ENCODE measurements at places on chromosomes 5 and 9.

DNA sequence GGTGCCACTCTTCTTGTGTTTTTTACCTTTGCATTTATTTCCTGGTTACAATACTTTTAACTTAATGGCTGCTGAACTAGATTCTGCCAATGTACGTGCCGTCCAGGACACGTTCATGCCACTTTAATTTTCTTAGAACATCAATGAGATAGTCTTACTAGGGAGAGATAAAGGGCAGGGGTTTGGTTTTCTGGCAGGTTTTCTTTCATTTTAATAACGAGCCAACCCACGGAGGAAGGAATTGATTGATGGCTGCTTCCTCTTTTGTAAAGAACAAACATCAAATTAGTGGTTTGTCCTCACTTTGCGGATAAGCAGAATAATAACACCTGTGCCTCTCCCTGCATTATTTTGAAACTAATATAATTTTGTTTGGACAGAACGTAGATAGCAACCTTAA, 135.7 kb downstream of the DOCK8 start:
- DNase-seq: no peak

GRCh38 chr9:120619751-120620655, 40.0 kb upstream of the CDK5RAP2 start:
- DNase-seq: peak; percentile 16

- no peak for DNase-seq
Measured at GRCh38 chr5:127307868-127308267, 17.3 kb downstream of the MEGF10 start.

GRCh38 chr9:30201024-30201423, 2183.4 kb upstream of the ACO1 start:
- no peak for DNase-seq

GRCh38 chr9:107513464-107514100, 24.0 kb upstream of the KLF4 start:
- no peak for DNase-seq

DNA sequence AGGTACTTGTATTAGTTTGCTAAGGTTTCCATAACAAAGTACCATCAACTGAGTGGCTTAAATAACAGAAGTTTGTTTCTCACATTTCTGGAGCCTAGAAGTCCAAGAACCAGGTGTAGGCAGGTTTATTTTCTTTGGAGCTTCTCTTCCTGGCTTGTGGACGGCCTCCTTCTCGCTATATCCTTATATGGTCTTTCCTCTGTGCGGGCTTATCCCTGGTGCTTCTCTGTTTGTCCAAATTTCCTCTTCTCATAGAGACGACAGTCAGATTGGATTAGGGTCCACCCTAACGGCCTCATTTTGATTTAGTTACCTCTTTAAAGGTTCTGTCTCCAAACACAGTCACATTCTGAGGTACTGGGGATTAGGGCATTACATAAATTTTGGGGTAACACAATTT, 88.3 kb downstream of the RMI1 start:
- DNase-seq: no peak

- DNase-seq: no peak
Measured at GRCh38 chr9:131449276-131449675, 53.4 kb upstream of the POMT1 start.

DNA sequence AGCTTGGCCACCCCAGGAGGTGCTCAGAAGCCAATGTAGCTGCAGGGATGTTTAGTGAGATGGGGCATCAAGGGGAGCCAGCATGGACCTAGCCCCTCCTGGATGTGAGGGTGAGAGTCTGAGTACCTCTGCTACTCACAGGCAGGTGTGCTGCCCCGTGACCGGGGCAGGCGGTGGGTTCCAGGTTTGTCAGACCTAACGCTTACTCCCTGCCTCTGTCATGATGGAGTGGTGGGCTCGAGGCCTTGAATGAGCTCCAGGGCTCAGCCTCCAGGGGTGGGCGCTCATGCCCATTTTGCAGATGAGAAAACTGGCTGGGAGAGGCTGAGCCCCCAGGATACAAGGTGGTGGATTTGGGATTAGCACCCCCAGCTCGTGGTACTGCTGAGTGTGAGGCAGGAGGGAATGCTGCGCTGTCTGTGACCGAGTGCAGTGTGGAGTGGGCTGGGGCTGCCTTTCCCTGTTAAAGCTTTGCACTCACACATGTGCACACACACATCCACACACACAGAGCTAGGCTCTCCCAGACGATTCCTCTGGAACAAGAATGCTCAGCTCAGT, 1.5 kb downstream of the RXRA start:
- no peak for DNase-seq

GRCh38 chr9:82284758-82285157, 296.2 kb downstream of the SPATA31D1 start:
- DNase-seq: no peak

DNA sequence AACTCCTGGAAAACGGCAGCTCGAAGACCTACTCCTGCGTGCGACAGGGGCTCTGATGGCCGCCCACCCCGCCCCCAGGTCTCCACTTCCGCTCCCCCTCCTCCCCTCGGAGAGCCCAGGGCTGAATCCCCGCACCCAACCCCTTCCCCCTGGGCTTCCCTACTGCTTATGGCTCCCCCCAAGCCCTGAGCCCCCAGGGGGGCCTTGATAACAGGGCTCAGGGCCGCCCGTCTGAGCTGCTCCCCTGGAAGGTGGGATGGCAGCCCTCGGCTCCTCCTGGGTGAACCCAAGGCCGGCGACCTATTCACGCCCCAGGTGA, 30.4 kb downstream of the GLT6D1 start:
- no peak for DNase-seq

DNA sequence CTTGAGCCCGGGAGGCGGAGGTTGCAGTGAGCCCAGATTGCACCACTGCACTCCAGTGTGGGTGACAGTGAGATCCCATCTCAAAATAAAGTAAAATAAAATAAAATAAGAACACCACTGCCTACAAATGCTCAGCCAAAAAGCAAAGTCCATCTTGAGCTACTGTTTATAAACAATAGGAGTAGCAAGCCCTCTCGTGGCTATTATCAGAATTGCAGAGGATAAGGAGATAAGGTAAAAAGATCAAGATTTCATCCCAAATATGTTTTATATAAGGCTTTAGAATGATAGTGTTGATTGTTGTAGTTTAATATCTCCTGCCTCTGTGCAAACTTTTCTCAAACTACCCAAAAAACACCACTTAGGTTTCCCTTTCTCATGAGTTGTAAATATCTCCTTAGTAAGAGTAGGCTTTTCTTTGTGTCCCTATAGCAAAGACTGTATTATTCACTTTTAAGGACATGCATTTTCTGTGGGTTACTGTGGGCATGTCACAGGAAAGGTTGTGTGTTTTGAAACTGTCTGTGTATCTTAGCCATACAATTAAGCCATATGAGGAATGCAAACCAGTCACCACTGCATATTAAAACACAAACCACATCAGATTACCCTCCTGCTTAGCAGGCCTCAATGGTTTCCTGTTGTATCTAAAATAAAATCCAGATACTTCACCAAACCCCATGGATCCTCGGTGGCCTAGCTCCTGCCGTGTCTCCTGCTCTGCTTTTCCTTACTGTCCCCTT, 31.8 kb upstream of the CKS2 start:
- no peak for DNase-seq

GRCh38 chr5:126695091-126695490, 81.8 kb upstream of the LMNB1 start:
- DNase-seq: no peak

DNA sequence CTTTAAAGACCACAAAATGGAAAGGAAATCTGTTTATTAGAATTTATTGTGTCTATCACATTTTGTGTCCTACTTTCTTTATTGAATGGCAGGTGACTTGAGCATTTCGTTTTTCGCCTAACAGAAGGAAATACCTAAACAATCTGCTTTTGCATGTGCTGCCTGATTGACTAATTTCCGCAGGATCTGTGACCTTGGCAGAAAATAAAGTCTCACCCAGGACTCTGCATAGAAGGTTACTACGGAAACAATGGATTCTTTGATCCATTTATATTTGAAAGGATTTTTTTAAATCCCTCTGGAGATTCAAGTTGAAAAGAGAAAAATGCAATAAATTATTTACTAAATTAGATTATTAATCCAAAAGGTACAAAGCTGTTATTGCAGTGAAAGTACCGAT, 61.0 kb upstream of the CAST start:
- DNase-seq: no peak

GRCh38 chr9:19201899-19202891, 28.3 kb upstream of the DENND4C start:
- DNase-seq: no peak

DNA sequence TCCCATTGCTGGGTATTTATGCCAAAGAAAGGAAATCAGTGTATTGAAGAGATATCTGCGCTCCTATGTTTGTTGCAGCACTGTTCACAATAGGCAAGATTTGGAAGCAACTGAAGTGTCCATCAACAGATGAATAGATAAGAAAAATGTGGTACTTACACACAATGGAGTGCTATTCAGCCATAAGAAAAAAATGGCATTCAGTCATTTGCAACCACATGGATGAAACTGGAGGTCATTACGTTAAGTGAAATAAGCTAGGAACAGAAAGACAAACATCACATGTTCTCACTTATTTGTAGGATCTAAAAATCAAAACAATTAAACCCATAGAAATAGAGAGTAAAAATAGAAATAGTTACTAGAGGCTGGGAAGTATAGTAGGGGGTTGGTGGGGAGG, 1133.1 kb upstream of the ACO1 start:
- no peak for DNase-seq

GRCh38 chr5:150302301-150303069, at the start of gene ARSI:
Gene ARSI, minus strand, starts transcription at chr5:150302905. Its CDS starts 532 bp downstream, at chr5:150302373.
- DNase-seq: no peak

GRCh38 chr9:81264516-81264915, 424.8 kb downstream of the TLE1 start:
- no peak for DNase-seq

DNA sequence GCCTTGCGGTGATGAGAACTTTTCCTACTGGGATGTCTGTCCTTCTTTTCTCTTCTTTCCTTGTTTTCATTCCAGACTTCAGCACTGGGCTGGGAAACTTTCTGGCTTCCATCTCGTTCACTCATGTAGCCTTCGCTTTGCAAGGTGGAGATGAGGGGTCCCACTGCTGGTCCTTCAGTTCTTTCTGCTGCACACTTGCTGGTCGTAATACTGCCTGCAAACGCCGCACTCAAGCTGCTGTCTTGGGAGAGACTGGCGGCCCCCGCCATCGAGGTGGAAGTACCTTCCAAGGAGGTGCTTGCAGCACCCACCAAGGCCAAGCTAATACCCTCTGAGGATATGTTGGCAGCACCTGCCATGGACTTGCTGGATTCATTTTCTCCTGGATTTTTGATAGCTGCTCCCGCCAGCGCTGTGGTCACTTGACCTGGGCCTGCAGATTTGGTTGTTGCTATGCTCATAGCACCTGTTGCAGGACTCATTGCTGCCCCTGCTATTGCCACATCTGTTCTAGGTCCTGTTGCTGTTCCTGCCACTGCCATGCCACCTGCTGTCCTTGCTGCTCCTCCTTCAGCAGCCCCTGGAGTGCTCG, 3.0 kb downstream of the GARIN3 start:
- no peak for DNase-seq

DNA sequence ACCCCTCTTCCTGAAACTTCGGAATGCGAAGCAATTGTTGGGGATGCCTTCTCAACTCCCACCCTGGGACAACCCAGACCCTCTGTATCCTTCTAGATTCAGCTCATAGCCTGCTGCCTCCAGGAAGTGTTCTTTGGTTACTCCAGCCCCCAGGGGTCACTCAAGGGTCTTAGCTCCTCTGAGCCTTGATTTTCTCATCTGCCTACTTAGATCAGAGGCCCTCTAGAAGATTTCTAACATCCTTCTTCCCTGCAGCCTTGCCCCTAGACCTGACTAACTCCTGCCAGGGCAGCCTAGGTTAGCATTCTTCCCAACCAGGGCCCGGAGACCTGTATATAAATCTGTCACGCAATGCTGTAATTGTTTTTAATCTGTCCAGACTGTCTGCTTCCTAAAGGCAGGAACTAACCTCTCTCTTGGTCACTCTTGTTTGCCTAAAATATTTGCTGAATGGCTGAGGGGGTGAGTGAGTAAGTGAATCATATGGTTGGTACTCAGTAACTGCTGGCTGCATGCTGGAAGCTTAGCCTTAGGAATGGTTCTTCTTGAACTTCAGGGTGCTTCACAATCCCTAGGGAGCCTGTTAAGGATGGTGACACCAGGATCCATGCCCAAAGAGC, 8.2 kb downstream of the GALNT10 start:
- no peak for DNase-seq

GRCh38 chr5:52043137-52043536, 659.9 kb downstream of the ISL1 start:
- DNase-seq: no peak

DNA sequence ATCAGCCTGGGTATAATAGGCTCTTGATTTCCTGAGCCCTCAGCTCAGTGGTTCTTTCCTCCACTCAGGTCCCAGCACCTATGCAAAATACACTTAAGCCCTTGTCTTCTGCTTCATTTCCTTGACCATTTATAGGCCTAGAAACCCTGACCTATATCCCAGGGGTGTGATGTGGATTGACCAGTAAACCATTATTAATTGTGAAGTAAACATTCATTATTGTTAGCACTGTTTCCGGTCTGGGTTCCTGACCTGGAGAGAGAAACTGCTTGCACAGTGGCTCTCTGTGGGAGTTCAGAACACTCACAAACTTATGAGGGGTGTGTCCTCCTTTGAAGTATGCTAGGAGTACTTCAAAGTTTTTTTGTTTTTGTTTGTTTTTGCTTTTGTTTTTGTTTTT, 19.6 kb upstream of the TOMM5 start:
- no peak for DNase-seq

DNA sequence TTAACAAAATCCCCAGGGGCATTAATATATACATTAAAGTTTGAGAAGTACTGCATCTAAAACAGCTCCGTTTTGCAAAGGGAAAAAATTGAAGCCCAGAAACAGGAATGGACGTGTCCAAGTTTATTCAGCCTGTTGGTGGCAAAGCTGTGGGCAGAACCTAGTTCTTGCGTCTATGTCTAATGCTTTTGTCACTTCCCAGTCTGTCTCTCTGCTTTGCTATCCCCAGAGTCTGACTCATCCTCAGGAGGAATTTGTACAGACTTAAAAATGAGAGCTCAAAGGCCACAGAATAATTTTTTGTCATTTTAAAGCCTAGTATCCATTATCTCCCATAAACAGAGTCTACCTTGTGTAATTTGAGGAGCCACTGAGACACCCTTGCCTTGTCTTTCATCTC, 330.9 kb upstream of the GRIA1 start:
- DNase-seq: no peak

DNA sequence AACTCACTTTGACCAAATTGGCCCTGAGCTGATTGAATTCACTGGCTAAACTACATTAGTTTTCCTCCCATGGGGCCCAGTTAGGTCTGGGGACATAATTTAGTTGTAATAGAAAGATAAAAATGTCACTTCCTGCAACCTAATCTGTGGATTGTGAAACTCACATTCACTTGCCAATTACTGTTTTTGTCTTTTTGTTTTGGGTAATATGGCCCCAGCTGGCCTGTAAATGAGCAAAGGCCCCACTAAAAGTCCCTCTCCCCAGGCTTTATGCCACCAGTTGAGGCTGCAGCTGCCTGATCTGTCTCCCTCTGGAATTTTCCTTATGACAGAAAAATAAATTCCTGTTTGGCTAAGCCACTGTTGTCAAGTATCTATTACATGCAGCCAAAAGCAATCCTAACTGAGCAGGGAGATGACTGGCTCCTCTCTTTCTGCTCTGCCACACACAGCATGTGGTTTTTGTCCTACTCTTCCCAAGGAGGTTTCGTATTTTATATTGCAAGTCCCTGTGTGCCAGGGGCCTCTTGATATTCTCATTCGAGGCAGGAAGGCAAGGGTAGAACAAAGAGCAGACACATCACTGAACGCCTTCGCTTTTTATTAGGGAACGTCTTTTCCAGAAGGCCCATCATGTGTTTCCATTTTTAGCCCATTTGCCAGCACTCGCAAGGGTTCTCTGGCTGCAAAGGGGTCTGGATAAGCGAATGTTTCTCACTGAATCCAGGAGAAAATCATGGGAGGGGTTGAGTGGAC, 24.1 kb upstream of the SLC25A48 start:
- no peak for DNase-seq

Measured in GM12878 (cell line).